EH (cell line): ENCODE measurements at places on chromosomes 16 and 17.

DNA sequence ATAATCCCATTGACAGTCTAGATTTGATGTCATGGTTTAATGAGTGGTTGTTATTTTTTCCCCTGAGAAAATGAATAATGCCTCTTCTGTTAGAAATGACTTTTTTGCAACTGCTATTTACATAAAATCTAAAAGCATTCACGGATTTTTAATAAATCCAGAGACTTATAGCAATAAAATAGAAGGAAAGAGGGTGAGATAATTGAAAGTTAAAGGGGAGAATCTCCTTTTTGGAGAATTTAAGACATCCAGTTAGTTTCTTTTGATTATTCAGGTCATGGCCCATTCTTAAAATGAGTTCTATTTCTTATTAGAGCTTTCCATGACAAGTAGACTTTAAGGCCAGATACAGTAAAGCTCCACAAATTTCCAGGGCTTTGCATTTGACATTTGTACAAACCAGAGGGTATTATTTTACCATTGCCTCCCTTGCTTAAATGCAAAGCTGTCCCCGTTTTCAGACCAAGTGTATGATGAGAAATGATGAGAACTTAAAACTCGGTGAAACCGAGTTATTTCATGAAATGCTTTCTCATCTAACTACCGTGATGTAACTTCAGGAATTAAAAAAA is 789.0 kb upstream of the SOX9 start:
- no peak for DNase-seq

DNA sequence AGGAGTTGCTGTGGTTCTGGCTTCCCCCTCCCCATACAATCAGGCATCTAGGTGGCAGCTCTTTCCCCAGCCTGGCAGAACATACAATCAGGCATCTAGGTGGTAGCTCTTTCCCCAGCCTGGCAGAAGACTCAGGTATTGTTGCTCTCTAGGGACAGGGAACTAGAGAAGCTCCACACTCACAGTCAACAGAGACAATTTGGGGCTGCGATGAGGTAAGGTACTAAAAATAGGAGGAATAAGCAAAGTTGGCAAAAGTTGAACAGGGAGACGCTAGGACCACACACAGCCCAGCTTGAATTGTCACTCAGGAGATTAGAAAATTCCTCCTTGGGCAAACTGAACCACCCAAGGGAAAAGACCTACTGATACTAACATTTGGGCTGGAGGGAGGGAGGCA is 315.5 kb upstream of the CDH5 start:
- no peak for DNase-seq

DNA sequence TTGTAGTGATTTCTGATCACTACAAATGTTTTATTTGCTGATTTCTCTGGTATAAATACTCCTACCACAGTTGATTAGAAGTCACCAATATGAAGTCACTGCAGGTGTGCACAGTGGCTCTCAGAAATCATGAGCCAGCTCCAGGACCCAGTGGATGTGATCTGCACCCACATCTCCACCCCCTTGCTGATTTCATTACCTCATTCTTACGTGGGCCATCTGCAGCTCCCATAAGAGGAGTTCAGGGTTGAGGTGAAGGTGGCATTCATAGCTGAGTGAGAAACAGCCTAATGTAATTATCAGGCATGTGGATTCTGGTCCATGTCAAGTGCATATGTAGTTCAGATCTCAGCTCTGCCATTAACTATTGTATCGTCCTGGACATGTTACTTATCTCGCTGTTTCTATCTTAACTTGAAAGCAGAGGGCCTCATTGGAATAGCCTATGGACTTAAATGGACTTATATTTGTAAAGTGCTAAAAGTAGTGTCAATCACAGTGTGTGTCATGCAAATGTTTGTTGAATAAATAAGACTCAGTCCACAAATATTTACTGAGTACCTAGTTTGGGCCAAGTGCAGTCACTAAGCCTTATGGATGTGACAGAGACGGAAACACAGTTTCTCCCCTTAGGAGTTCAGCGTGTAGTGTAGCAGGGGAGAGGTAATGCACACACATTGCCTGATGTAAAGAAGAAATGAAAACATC is 40.7 kb upstream of the ZKSCAN2 start:
- DNase-seq: no peak

DNA sequence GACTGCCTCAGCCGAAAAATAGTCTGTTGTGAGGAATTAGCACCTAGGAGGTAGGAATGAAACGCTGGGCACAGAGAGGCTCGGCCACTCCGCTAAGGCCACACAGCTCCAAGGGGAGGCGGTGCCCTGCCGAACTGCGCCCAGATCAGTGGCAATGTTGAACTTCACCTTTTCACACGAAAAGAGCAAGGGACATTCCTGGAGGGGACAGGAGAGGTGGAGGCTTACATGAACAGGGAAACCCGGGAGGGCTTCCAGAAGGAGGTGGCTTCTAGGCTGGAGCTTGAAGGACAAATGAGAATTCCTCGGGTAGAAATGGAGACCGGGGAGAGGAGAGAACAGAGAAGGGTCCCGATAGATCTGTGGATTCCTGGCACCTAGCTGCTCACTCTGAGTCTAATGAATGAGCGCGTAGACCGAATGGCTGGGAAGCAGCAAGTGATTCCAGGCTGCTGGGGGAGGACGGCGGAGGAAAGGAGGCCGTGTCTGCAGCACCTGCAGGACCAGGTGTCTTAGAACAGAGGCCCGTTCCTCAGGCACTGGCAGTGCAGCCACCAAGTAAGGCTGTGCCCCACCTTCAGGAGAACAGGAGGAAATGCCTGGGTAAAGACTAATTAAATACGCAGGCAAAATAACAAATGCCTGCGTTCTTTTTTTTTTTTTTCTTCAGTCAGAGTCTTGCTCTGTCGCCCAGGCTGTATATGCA is 722 bp upstream of the SLC38A10 start:
- peak; percentile 63 for DNase-seq

DNA sequence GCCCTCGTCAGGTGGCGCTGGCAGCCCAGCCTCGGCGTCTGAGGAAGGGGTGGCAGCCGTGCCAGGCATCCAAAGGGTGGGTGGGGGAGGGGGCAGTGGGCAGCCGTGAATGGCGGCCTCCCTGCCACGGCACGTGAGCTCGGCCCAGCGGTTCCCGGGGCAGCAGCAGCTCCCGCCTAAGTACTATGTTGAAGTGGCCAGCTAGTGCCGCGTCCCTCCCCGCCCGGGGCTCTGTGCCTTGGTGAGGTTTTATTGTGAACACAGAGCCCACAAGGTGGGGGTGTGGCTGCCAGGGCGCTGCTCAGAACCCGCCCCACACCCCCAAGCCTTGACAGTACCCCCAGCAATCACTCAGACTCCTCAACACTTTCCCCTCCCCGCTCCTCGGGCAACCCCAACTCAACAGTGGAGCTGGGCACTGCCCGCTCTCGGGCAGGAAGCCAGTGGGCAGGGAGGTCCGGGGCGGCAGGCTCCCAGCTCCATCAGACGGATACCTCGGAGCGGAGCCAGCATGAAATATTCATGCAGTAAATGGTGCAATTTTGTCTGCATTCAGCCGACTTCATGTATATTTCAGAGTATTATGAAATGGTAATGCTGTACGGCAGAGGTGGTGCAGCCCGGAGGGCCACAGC is 80.4 kb downstream of the ENGASE start:
- DNase-seq: no peak

DNA sequence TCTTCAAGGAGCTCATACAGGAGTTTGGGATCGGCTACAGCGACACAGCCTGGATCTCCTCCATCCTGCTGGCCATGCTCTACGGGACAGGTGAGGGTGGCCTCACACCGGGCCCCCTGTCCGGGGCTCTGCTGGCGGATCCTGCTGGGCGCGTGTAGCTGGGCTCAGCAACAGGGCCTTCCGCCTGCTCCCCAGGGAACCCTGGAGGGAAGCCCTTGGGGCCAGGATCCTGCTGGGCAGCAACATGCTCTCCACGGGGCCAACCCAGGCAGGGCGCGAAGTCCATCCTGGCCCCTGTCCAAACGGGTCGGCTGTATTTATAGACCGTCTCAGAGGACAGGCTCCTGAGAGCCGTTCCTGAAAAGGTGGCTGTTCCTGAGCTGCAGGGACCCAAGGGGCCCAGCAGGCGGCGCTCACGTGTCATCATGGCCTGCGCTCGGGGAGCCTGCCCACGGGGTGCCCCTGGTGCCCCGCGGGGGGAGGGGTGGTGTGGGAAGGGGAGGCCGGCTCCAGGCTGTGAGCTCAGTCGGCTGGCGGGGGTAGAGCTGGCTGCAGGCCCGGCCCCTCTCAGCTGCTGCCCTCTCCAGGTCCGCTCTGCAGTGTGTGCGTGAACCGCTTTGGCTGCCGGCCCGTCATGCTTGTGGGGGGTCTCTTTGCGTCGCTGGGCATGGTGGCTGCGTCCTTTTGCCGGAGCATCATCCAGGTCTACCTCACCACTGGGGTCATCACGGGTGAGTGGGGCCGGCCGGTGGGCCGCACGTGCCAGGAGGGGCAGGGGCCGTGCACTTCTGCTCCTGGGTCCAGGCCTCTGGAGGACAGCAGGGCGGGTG is 7.5 kb downstream of the SLC16A3 start:
- peak; percentile 57 for DNase-seq

DNA sequence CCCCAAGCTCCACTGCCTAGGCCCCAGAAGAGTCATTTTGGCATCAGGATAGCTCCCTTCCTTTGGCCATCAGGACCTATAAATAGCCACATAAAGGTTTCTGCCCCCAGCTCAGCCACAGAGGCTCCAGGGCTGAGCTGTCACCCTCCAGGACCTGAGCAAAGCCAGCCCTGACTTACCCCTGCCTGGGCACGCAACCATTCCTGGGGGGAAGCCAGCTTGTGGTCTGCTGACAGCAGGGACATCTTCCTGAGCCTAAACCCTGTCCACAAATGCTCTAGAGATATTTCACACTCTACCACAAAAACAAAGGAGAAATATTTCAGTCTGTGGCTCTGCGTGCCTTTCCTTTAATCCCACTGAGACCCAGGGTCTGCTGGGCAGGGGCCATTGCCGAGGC is 123.7 kb upstream of the CCL2 start:
- no peak for DNase-seq

- peak; percentile 74 for DNase-seq
Observed at GRCh38 chr17:80082403-80083135, 18.8 kb upstream of the GAA start.

- peak; percentile 56 for DNase-seq
Observed at GRCh38 chr17:73301369-73301768, 10.4 kb downstream of the CDC42EP4 start.

- DNase-seq: no peak
Observed at GRCh38 chr17:43756201-43756600, 2.4 kb downstream of the SOST start.

DNA sequence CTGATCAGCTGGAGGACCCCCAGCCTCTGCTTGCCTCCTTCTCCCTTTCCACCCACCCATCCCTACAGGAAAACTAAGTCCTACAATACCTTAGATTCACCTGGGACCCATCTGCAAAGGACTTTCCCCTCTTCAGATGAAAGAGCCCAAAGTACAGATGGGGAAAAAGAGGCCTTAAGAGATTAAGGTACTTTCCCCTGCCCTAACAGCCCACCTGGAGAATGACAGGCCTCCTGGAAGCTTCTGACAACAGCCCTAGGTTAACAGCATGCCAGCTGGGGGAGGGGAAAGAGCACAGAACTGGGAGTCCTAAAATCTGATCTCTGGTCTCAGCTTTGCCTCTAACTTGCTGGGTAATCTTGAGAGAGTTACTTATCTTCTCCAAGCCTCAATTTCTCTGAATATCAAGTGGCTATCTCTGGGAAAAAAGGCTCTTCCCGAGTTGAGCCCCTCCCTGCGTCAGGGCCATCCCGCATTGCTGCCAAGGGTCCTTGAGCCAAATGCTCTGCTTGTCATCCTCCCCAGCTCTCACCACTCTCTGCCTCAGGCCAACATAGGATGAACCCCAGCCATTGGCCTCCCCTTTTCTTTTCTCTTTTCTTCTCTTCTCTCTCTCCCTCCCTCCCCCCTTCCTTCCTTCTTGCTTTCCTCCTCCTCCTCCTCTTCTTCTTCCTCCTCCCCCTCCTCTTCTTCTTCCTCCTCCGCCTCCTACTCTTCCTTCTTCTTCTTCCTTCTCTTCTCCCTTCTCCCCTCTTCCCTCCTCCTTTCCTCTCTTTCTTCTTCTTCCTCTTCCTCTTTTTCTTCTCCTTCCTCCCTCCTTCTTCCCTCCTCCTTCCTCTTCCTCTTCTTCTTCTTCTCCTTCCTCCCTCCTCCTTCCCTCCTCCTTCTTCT is 22.5 kb upstream of the SP6 start:
- DNase-seq: no peak

- DNase-seq: no peak
Observed at GRCh38 chr16:1073566-1074378, 1.2 kb downstream of the SSTR5 start.
